NCI-H226 (cell line): ENCODE measurements at places on chromosomes 16 and 17.

- DNase-seq: peak; percentile 57
Measured at GRCh38 chr17:64259922-64260321, 3.1 kb downstream of the TEX2 start.

GRCh38 chr17:9976283-9977179 is 71.5 kb upstream of the RCVRN start:
- no peak for DNase-seq

DNA sequence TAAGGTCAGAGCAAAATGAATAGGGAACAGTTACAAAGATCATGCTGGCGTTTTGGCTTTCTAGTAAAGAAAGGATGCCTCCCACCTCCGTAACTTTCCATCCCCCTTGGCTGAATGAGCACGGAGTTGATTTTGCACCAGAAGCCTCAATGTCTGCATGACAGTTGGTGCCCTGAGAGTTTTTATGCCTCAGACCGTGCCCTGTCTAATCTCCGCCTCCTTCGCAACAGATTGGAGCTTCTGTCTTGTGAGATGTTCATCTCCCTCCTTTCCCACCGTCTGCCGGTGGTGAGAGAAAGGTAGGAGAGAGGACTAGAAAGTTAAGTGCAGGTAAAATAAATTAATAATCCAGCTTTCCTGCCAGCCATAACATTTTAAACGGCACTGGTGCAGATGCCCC is 1.9 kb downstream of the HS3ST4 start:
- no peak for DNase-seq

DNA sequence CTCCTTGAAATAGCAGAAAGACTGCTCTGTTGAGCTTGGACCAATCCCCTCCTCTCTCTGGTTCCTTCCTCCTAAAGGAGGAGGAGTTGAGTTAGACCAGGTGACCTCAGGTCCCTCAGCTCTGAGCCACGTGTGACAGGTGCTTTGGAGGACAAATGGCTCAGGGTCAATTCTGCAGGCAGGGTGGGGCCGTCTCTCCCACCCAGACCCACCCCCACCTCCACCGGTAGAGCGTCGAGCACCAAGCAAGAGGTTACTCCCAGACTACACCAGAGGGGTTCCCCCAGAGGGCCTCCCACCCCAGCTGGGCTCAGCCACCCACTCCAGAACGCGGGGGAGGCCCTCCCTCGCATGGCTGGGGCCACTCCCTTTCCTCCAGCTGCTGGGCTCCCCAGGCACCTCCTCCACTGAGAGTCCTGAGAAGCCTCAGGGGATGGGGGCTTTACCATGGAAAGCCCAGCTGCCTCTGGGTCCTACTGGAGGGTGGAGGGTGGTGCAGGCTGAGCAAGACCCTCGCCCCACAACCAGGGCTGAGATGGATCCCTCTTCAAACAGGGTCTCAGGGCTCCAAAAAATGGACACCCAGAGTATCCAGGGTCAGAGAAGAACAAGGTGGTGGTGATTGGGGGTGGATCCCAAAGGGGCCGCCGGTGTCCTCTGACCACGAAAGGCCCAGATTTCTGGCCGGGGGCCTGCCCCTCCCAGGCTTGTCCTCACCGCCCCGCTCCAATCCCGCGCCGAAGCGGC is 7.6 kb downstream of the MYO1C start:
- DNase-seq: peak; percentile 85

DNA sequence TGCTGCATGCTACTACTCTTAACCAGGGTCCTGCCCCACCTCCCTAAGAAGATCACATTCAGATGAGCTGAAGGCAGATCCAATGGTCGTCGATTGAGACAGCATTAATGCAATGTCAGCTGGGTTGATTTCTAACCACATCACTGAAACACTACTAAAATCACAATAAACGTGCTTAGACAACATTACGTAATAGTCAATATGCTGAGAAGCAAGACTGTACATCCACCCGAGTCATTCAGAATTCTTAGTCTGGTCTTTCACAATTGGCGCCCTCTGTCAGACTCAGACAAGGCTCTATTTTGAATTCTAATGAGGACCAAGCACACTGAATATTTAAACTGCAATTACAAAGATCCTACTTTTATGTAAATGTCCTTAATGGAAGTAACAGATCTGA is 205.2 kb downstream of the STX8 start:
- peak; percentile 25 for DNase-seq

DNA sequence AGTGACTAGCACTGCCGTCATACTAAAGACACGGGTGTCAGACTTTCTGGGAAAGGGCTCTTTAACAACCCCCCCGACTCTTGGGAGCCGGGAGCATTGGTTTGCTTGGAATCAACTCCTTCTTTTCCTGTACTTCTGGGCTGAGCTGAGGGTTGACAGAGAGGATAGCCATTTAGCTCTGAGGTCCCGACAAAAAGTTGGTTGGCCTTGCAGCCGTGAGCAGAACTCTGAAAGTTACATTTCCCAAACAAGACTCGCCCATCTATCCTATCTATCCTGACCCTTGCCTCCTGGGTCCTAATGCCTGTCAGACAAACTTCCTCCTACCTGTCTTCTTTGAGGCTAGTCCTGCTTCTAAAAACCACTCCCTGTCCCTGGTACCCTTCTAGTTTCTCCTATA is 460.8 kb upstream of the TOM1L1 start:
- no peak for DNase-seq

GRCh38 chr16:57299719-57300386 is 15.4 kb upstream of the PLLP start:
- DNase-seq: peak; percentile 92

DNA sequence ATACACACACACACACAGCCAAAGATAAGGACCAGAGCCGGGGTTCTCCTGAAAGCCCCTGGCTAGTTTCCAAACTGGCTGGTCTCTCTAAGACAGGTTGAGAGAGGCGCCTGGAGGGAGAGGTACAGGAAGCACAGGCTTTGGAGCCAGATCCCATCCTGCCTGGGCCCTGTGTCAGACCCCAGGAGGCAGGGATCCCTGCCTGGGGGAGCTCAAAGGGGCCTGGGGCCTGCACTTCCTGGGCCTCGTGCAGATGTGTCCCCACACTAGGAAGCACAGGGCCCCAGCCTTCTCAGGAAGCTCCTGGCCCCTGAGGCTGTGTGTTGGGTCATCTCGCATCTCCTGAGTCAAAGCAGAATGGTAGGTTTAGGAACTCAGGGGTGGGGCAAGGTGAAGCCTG is 16.0 kb downstream of the SLC5A10 start:
- DNase-seq: peak; percentile 38

DNA sequence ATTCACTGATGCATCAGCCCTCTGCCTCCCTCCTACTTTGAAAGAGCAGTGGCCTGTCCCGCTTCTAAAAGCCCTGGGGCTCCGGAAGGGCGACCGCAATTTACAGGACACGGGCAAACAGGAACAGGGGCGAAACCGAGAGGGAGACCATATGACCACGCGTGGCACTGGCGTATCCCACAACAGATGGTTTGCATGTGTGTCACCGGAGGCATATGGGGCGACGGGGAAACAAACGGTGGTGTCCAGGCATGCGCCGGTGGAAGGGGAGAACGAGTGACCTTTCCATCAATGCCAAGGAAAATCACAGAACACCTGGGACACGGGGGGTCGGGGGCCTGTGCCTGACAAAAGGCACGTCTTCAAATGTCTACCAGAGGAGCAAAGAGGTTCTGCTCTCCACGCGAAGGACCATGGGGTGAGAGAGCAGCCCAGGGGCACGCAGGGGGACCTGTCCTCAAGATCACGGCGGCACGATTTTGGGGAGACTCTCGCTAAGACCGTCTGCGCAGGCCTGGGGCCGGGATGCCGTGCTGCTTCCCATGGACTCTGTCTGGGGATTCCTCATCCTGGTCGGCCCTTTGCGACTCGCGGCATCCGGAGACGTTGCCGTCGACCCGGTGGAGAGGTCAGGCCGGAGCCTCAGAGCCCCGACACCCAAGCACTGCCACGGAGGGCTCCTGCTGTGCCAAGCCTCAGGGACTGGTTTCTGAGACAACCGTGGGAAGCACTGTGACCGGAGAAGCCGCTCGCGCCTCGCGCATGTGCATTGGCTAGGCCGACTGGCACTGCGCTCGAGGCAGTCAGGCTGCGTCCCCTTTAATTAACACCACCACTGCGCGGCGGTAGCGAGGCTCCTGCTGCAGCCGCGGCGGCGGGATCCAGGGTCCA is 12.8 kb upstream of the KCNJ18 start:
- no peak for DNase-seq

DNA sequence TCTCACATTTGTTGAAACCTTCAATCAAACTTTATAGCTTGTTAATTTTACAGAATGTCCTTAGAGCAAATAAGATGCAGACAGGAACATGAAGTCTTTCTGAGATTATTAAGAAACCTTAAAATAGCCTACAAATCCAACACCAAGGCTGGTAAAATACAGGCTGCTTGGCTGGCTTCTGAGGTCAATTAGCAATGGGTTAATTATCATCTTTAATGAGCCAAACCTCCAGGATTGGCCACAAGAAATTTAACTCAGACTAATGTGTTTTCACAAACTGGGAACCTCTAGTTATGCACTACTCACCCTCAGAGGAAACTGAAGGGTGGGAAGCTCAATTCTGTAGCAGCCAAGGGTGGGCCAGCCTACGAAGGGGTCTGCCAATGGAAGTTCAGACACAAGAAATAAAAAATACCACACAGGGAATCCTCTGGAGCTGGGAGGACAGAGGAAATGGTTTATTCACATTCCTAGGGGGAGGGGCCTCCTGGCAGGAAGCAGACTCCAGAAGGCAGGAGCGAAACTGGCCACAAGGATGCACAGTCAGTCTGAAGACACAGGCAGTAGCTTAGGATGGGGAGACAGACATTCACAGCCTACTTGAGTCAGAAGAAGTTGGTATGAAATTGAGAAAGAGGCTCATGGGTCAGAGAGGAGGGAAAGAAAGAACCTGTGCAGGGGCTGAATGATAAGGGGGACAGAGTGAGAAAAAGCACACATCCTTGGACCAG is 36.1 kb downstream of the HIC1 start:
- DNase-seq: peak; percentile 85

- no peak for DNase-seq
Measured at GRCh38 chr17:75005291-75005690, 7.2 kb upstream of the MRPL58 start.

- no peak for DNase-seq
Measured at GRCh38 chr16:86537486-86537885, 17.5 kb downstream of the MTHFSD start.

GRCh38 chr17:58228679-58229078 is 9.6 kb upstream of the MKS1 start:
- no peak for DNase-seq
